ENCODE measurements at places on chromosomes 2 and 18.

- no peak for DNase-seq
Observed at GRCh38 chr2:19458427-19459003, 100.1 kb upstream of the OSR1 start.

DNA sequence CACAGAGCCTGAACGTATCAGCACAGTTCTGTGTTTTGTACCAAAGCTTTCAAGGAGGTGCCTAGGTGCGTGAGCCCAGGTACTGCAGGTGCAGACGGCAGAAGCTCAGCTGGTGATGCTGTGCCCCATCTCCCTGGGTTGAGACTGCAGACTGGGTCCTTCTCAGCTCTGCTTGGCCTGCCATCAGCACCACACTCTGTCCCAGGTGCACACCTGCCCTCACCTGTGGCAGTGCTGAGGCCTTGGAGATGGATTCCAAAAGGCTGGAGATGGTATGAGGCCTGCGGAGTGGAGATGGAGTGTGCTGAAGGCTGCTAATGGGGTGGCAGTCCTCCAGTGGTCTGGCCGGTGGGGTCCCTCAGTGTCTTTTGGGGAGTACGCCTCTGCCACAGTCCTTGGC is 9.3 kb downstream of the LDLRAD4 start:
- DNase-seq: no peak

GRCh38 chr18:13335903-13336302 is 117.3 kb downstream of the LDLRAD4 start:
- no peak for DNase-seq

- no peak for DNase-seq
Observed at GRCh38 chr2:20034218-20034617, 17.2 kb downstream of the LAPTM4A start.

GRCh38 chr2:235495373-235496238 is 1.8 kb downstream of the AGAP1 start:
- no peak for DNase-seq

- DNase-seq: peak; percentile 52
Observed at GRCh38 chr2:190996338-190996946, 17.5 kb downstream of the STAT1 start.

DNA sequence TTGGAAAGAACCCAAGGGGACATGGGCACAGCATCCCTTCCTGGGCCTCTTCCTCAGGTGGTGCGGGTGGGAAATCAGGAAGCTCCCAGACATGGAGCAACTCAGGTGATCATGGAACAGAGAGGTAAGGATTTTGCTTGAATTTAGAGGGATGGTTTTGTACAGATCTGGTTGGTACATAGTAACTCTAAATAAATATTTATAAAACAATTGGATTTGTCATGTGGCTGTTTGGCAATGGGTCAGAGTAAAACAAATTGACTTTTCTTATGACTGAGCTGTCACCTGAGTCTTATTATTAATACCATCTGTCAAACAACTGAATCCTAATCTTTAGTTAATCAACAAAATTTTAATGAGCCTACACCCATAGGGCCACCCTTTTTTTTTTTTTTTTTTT is 19.4 kb upstream of the TMEM178A start:
- no peak for DNase-seq

GRCh38 chr2:95299961-95300360 is 2.8 kb downstream of the KCNIP3 start:
- DNase-seq: no peak

DNA sequence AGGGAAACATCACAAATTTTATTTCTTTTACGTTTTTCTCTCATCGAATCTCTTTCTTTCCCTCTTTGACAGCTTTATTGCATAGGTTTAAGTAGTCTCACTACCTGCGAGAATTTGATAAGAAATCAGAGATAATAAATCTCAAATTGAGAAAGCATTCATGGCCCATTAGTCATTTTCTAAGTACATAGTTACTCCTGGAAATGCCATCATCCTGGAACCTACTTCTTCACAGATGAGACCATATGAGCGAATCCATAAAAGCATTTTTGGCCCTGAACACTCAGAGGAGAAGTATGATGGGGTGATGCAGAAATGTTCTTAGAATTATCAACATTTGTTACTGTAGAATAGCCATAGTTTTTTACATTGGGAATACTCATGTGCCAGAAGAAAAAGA is 138.0 kb upstream of the ARHGAP28 start:
- no peak for DNase-seq

- no peak for DNase-seq
Observed at GRCh38 chr18:1663879-1664705, 759.4 kb downstream of the ADCYAP1 start.

- peak; percentile 31 for DNase-seq
Observed at GRCh38 chr18:55778788-55779690, 191.0 kb upstream of the TCF4 start.

GRCh38 chr18:45793264-45793965 is 32.1 kb upstream of the SIGLEC15 start:
- peak; percentile 61 for DNase-seq

DNA sequence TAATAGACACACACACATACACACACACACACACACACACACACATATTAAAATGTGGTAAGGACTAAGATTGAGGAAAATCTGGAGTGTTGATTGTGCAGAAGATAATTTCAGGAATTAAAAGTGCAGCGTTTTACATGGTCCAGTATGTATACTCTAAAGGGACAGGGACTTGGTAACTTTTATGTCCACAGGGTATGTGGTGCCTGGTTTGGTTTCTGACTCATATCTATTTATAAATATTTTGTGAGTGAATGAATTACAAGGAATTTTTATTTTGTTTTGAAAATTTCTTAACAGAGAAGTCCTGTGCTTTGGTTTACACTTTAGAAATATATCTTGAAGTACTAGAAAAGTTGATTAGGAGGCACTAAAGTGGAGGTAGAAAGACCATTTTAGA is 287.7 kb upstream of the NXPH2 start:
- DNase-seq: no peak

DNA sequence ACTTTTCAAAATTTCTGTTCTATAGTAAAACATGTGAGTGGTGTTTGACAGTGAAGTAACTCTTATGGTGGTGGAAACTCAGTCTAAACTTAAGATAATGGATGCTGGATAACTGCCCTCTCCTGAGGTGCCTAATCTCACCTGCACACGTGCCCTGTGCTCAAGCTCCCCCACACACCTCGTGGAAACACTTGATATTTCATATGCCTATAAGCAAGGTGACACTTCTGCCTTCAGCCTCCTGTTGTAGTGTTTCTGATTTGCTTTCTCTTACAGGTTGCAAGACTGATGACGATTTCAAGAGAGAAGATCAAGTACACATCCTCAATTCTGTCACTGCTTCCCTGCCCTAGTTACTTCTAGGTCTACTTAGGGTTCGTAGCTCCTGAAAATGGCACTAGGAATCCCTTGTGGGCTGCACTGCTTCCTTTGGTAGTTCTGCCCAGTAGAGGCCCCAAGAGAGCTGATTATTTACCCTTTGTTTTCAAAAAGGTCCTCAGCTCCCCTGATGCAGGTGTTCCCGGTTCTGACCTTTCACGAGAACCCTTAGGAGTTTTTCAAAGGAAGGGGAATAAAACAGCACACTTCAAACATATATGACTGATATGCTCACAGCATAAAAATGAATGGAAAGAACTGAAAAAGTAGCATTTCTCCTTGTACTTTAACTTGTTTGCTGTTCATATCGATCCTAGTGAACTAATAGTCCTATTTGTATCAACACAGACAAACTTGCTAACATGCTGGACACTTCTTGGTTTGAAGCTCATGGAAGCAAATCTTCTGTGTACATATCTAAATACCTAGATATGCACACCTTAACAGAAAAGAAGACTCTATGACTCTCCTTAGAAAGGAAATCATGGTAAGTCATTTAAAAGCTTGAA is 6.7 kb downstream of the CAVIN2 start:
- no peak for DNase-seq

GRCh38 chr18:7576685-7577084 is 9.6 kb downstream of the PTPRM start:
- DNase-seq: no peak

DNA sequence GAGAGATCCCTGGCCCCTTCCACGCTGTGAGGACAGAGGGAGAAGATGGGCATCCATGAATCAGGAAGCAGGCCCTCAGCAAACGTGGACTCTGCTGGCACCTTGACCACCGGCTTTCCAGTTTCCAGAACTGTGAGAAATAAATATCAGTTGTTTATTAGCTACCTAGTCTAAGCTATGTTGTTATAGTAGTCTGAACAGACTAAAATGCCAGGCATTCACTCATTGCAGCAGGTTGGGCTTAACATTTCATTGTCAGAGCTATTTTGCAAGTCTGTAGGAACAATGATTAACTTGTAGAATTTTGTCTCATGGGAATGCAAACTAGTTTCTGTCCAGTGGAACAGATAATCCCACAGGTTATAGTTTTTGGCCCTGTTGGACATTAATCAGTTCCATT is 24.8 kb upstream of the TBC1D8 start:
- no peak for DNase-seq

DNA sequence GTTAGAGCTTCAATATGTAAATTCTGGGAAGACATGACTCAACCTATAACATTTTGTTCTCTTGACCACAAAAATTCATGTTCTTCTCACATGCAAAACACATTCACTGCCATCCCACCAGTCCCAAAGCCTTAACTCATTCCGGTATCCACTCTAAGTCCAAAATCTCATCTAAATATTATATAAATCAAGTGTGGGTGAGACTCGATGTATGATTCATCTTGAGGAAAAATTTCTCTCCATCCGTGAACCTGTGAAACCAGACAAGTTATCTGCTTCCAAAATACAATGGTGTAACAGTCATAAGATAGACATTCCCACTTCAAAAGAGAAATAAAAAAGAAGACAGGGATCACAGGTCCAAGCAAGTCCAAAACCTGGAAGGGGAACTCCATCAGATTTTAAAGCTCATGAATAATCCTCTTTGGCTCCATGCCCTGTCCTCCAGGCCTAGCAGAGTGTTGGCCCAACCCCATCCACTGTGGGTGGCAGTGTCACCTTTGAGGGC is 101.3 kb downstream of the RAD51AP2 start:
- DNase-seq: peak; percentile 2

DNA sequence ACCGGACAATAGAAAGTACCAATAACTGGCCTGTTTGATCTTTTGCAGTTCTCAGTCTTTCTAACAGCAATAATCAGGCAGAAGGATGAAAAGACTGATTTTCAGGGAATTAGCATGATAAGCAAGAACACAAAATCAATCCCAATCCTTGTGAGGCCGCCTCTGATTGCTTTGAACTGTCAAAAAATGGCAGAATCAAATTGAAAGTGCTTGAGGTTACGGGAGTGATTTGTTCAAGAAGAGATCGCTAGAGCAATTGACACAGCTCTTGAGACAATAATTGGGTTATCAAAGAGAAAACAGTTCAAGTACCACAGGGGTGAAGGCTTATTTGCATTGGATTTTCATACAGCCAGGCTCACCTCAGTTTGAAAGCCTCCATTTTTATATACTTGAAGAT is 663.4 kb downstream of the ARHGAP15 start:
- no peak for DNase-seq

DNA sequence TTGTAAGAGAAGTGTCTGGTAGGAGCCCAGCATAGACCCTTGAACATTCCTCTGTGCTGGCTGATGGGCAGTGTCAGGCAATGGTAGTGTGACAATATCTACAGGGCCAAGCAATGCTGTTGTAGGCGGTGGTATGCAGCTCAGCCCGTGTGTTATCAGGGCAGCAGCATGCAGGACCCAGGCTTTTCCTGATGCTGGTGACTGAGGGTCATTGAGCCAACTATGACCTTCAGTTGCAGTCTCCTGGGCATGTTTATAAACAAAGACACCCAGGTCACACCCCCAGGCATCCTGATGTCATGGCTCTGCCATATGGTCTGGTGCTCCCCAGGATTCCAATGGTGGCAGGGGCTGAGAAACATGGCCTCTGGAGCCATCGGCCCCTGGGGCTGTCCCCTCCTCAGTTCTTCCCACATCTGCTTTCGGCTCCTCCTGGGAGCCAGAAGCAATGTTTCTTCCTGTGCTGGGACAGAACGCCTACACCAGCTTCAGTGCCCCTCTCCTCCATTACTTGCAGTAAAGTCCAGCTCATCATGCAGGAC is 518.0 kb upstream of the HS6ST1 start:
- DNase-seq: no peak

GRCh38 chr18:69400253-69400975 is at the start of gene DOK6:
Gene DOK6, plus strand, starts transcription at chr18:69400888.
- peak; percentile 22 for DNase-seq

GRCh38 chr18:37364237-37364636 is 201.4 kb downstream of the CELF4 start:
- no peak for DNase-seq

GRCh38 chr2:30321466-30321865 is 90.1 kb downstream of the LBH start:
- peak; percentile 38 for DNase-seq

GRCh38 chr18:11149441-11150270 is at the start of gene PIEZO2:
Gene PIEZO2, minus strand, starts transcription at chr18:11149569. Its CDS starts 981 bp downstream, at chr18:11148588.
- peak; percentile 51 for DNase-seq

DNA sequence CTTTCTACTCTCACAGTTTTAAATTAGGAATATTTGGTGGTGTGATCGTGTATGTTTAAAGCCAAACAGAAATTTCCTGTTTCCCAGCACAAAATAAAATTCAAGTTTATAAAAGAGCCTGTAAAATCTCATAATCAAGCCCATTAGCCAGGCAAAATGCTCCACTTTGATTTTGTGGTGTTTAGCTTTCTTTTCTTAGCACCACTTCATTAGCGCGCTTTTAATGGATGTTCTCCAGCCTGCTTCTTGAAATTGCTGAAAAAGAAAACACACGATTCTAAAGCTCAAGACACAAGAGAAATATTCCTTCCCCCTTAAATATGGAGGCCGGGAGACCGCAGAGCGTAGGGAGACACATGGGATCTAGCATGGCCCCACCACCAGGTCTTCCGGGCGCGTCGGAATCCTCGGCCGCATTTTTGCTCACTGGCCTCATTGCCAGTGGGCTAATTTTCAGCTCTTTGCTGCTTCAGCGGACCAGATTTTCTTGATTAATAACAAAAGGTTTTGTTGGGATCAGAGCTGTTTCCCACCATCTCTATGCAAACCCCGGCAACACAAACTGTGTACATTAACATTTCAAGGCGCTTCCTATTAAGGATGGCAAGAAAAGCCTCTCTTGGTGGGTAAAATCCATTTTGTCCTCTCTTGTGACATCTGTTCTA is 40.4 kb upstream of the ID2 start:
- no peak for DNase-seq

DNA sequence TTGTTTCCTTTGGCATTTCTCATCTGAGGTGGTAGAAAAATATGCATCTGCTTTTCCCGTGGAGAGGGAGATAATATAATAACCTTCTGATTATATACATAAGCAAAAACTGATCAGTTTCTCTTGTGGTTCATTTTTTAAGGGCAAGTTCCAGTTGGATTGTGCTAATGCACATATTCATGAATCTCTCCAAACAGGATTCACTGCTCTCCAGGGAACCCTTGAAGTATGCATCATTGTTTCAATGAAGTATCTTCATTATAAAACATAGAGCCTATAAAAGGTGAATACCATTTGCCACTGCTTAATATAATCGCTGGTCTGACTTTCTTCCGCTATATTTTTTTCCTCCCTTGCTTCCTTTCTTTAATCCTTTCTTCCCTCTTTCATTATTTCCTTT is 384.7 kb downstream of the FIGN start:
- DNase-seq: no peak
